WTC11 (cell line): ENCODE measurements at places on chromosomes 7 and 10.
A peak's percentile ranks its signal among the peaks of the same experiment; 100 is the strongest.

DNA sequence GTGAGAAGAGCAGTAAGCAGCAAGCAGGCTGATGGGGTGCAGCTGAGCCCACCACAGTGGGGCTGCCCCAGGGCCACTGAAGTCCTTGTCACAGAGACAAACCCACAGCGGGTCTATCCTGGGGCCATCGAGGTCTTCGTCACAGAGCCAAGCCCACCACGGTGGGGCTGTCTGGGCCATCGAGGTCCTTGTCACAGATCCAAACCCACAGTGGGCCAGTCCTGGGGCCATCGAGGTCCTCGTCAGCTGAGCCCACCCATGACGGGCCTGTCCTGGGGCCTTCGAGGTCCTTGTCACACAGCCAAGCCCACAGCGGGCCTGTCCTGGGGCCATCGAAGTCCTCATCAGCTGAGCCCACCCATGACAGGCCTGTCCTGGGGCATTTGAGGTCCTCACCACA is 549.9 kb downstream of the DNAJB6 start:
- H3K4me1 ChIP-seq: peaks cover 2% of the 10 kb centered on the region; the same call in 1 of the 2 replicates
- no peak for DNase-seq
- H3K27me3 ChIP-seq: peaks cover 10% of the 10 kb centered on the region
- H3K4me3 ChIP-seq: no peak overlapping the region

- no peak overlapping the region for H3K27ac ChIP-seq
- H3K27me3 ChIP-seq: peaks cover 17% of the 10 kb centered on the region
- DNase-seq: no peak
- no peak overlapping the region for H3K4me3 ChIP-seq
These were observed 221.0 kb downstream of the GLRX3 start for GRCh38 chr10:130357226-130357625.

DNA sequence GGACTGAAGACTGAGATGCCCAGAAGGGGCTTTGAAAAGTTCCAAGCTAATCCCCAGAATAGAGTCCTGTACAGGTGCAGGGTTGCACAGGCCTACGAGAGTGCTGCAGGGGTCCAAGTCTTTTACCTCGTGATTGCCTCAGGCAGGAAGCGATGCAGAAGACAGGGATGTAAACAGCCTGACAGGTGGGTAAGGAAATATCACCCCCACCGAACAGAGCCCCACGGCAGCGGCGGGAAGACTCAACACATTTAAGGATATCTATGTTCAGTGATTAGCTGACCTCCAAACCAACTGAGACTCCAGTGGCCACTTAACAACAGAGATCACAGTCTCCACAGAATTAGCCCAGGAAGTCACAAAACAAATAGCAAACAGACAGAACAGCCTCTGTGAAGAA is 73.9 kb upstream of the VIPR2 start:
- H3K36me3 ChIP-seq: no peaks in the 10 kb centered on the region
- H3K4me3 ChIP-seq: no peak overlapping the region
- H3K27me3 ChIP-seq: no peaks in the 10 kb centered on the region
- peaks cover 26% of the 10 kb centered on the region for H3K4me1 ChIP-seq
- H3K27ac ChIP-seq: no peak overlapping the region

GRCh38 chr10:19488592-19489280 is 327.5 kb upstream of the PLXDC2 start:
- peaks cover 17% of the 10 kb centered on the region for H3K4me1 ChIP-seq
- no peaks in the 10 kb centered on the region for H3K36me3 ChIP-seq
- no peaks in the 10 kb centered on the region; the same call in 1 of the 2 replicates for H3K27me3 ChIP-seq
- peak overlapping the region; percentile 98 for H3K27ac ChIP-seq

GRCh38 chr7:46162609-46163008 is 241.5 kb upstream of the IGFBP3 start:
- H3K4me3 ChIP-seq: no peak overlapping the region
- no peak for DNase-seq
- H3K27me3 ChIP-seq: no peaks in the 10 kb centered on the region
- no peak overlapping the region for H3K27ac ChIP-seq

DNA sequence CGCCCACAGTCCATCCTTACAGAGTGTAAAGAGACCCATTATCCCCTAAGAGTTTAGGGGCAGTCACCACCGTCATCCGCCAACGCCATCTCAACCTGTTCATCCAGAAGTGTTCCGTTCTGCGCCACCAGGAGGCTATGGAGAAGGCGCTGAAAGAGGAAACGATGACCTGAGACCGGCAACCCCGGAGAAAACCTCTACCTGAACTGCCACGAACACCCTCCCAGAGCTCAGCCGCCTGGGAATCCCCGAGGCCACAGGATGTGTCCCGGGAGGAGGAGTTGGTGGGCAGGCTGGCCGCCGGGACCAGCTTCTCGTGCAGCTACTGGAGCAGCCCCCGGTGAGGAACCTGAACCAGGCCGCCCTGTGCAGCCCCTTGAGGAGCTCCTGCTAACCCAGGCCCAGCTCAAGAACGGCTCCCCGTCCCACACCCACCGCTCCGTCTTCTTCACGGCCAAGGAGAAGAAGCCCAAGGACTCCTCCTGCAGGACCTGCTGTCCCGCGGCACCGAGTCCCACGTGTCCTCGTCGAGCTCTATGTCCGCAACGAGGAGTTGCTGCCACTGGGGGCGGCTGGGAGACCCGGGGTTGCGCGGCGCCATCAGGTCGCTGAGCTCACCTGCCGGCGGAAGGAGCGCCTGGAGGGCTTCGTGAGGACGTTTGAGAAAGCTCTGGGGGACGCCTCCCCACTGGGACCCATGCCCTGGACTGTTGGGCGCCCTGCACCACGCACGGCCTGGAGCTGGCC is 21.1 kb upstream of the LANCL2 start:
- H3K36me3 ChIP-seq: no peaks in the 10 kb centered on the region
- H3K4me1 ChIP-seq: peaks cover 1% of the 10 kb centered on the region
- no peak overlapping the region for H3K27ac ChIP-seq
- H3K27me3 ChIP-seq: peaks cover 3% of the 10 kb centered on the region; the same call in 1 of the 2 replicates
- H3K4me3 ChIP-seq: no peak overlapping the region

- no peaks in the 10 kb centered on the region for H3K27me3 ChIP-seq
- peaks cover 80% of the 10 kb centered on the region for H3K36me3 ChIP-seq
- no peak for DNase-seq
- H3K4me1 ChIP-seq: peaks cover 7% of the 10 kb centered on the region
These were observed 25.7 kb downstream of the SUV39H2 start for GRCh38 chr10:14904316-14904732.

DNA sequence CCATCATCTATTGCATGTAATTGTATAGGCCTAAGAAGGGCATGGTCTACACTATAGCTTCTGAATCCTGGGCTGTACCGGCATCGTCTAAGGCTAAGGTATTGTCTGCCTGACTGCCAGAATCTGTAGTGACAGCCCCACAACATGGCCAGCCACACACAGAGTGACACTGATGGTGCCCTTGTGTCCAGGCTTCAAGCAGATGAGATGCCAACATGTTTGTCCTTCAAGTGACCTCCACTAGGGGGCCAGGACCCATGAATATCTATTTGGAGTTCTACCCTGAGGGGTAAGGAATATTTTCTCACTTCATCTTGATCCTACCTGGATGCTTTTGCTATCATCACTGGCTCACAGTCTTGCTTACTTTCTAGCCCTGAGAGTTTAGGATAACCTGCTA is 1.5 kb downstream of the CYP3A7 start:
- 0 out of 2 replicates have a peak, but pooled peaks cover 2% of the 10 kb centered on the region for H3K36me3 ChIP-seq
- DNase-seq: peak; percentile 23
- H3K4me1 ChIP-seq: peaks cover 11% of the 10 kb centered on the region

GRCh38 chr7:6023974-6024435 is 7.2 kb upstream of the ANKRD61 start:
- DNase-seq: no peak
- peak overlapping the region; percentile 9 for H3K27ac ChIP-seq
- H3K36me3 ChIP-seq: peaks cover 98% of the 10 kb centered on the region
- H3K27me3 ChIP-seq: no peaks in the 10 kb centered on the region
- peaks cover 2% of the 10 kb centered on the region; the same call in 1 of the 2 replicates for H3K4me1 ChIP-seq
- H3K4me3 ChIP-seq: no peak overlapping the region

DNA sequence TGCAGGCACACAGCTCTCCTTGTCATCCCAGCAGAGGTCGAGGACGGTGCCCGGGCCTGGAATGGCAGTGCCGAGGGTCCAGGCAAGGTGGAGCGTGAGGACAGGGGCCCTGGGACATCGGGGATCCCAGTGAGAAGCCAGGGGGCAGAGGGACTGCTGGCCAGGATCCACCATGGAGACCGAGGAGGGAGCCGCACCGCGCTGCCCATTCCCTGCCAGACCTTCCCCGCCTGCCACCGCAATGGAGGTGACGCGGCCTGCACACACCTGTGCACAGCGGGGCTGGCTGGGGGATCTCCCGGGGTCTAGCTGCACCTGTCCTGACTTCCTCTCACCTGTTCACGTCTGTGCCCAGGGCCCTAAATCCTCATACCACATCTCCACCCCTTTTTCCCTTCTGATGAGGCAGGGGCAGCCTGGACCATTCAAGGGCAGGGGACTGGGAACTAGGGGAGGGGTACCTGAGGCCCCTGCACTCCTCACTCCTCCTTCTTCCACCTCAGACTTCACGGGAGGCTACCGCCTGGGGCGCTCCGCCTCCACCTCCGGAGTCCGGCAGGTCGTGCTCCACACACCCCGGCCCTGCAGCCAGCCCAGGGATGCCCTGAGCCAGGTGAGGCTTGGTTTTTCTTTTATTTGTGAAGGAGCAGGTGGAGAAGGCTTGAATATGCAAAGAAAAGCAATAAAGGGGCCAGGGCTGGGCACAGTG is 6.9 kb downstream of the NYAP1 start:
- H3K27ac ChIP-seq: no peak overlapping the region
- peaks cover 18% of the 10 kb centered on the region for H3K27me3 ChIP-seq
- no peak overlapping the region for H3K4me3 ChIP-seq
- peaks cover 31% of the 10 kb centered on the region for H3K4me1 ChIP-seq
- H3K36me3 ChIP-seq: no peaks in the 10 kb centered on the region

- peaks cover 3% of the 10 kb centered on the region; the same call in 1 of the 2 replicates for H3K4me1 ChIP-seq
- H3K27me3 ChIP-seq: peaks cover 8% of the 10 kb centered on the region
- H3K36me3 ChIP-seq: no peaks in the 10 kb centered on the region; the same call in 1 of the 2 replicates
- no peak overlapping the region for H3K27ac ChIP-seq
These were observed 162.9 kb downstream of the MGMT start for GRCh38 chr10:129629911-129630310.

- no peak overlapping the region for H3K4me3 ChIP-seq
- DNase-seq: no peak
- no peaks in the 10 kb centered on the region; the same call in 1 of the 2 replicates for H3K27me3 ChIP-seq
- H3K27ac ChIP-seq: no peak overlapping the region
- H3K36me3 ChIP-seq: peaks cover 24% of the 10 kb centered on the region
These were observed 38.2 kb downstream of the SLC29A4 start for GRCh38 chr7:5320802-5321396.

DNA sequence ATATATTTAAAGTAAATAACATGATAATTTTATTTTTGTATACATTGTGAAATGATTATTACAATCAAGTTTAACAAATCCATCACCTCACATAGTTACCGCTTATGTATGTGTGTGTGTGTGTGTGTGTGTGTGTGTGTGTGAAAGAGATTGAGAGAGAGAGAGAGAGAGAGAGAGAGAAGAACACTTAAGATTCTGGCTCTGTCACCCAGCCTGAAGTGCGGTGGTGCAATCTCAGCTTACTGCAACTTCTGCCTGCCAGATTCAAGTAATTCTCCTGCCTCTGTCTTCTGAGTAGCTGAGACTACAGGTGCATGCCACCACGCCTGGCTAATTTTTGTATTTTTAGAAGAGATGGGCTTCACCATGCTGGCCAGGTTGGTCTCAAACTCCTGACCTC is 17.8 kb downstream of the LYZL1 start:
- peaks cover 12% of the 10 kb centered on the region for H3K36me3 ChIP-seq
- H3K4me1 ChIP-seq: peaks cover 30% of the 10 kb centered on the region
- H3K4me3 ChIP-seq: no peak overlapping the region
- no peaks in the 10 kb centered on the region for H3K27me3 ChIP-seq
- H3K27ac ChIP-seq: no peak overlapping the region

DNA sequence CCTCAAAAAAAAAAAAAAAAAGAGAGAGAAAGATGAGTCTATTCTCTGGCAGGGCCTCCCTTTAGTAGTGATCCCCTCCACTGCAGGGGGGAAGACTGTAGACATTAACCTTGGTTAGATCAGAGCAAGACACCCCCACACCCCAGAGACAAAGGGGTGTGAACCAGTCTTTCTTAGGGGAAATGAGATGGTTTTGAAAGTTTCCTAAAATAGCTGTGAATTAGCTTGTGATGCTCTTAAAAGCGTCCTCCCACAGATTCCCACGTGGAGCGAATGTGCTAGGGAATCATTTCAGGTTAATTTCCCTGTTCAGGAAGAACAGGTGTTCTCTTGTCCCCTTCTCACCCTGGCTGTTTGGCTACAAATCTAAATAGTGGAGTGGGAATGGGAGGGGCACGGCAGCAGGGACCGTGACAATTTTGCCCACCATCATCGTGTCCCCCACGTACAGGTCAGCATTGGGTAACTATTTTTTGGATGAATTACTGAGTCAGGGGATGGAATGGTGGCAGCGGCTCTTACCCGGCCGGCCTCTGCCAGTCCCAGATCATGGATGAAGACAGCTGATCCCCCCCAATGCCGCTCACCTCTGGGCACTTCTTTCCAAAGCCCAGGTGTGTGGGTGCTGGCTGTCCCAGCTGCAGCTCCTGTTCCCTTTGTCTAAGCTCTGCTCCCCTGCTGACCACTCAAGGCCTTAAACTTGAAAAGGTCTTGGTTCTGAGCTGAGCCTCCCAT is 152.9 kb downstream of the CCDC3 start:
- no peaks in the 10 kb centered on the region for H3K4me1 ChIP-seq
- H3K36me3 ChIP-seq: no peaks in the 10 kb centered on the region
- no peak overlapping the region for H3K4me3 ChIP-seq
- no peak for DNase-seq
- no peaks in the 10 kb centered on the region; the same call in 1 of the 2 replicates for H3K27me3 ChIP-seq
- no peak overlapping the region for H3K27ac ChIP-seq

GRCh38 chr7:123863461-123863860 is 18.5 kb downstream of the HYAL4 start:
- no peaks in the 10 kb centered on the region for H3K27me3 ChIP-seq
- H3K4me1 ChIP-seq: peaks cover 19% of the 10 kb centered on the region
- DNase-seq: no peak
- peaks cover 8% of the 10 kb centered on the region; the same call in 1 of the 2 replicates for H3K36me3 ChIP-seq
- H3K4me3 ChIP-seq: no peak overlapping the region
- no peak overlapping the region for H3K27ac ChIP-seq

- DNase-seq: no peak
- H3K4me1 ChIP-seq: peaks cover 11% of the 10 kb centered on the region; the same call in 1 of the 2 replicates
- no peaks in the 10 kb centered on the region for H3K27me3 ChIP-seq
- H3K27ac ChIP-seq: no peak overlapping the region
These were observed 209.9 kb downstream of the USP6NL start for GRCh38 chr10:11401264-11402235.

DNA sequence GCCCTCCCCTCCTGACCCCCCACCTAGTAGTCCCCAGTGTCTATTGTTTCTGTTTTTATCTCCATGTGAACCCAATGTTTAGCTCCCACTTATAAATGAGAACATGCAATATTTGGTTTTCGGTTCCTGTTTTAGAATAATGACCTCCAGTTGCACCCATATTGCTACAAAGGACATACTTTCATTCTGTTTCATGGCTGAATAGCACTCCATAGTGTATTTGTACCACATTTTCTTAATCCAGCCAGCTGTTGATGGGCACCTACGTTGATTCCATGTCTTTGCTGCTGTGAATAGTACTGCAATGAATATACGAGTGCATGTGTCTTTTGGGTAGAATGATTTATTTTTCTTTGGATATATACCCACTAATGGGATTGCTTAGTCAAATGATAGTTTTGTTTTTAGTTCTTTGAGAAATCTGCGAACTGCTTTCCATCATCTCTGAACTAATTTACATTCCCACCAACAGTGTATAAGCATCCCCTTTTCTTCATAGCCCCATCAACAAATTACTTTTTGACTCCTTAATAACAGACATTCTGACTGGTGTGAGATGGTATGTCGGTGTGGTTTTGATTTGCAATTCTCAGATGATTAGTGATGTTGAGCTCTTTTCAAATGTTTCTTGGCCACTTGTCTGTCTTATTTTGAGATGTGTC is 128.4 kb upstream of the PHYHIPL start:
- no peaks in the 10 kb centered on the region for H3K27me3 ChIP-seq
- H3K4me1 ChIP-seq: peaks cover 4% of the 10 kb centered on the region
- no peak overlapping the region for H3K4me3 ChIP-seq
- peaks cover 8% of the 10 kb centered on the region for H3K36me3 ChIP-seq
